Activated CD4-positive, alpha-beta T cell treated with anti-CD3 and anti-CD28 coated beads, Interleukin-2, Interleukin-6, amounts not matched to agents 100 ng/mL and 50 ng/mL, durations not matched to agents 16 hours and 8 hours (primary cell): ENCODE measurements at places on chromosomes 2 and 18.

DNA sequence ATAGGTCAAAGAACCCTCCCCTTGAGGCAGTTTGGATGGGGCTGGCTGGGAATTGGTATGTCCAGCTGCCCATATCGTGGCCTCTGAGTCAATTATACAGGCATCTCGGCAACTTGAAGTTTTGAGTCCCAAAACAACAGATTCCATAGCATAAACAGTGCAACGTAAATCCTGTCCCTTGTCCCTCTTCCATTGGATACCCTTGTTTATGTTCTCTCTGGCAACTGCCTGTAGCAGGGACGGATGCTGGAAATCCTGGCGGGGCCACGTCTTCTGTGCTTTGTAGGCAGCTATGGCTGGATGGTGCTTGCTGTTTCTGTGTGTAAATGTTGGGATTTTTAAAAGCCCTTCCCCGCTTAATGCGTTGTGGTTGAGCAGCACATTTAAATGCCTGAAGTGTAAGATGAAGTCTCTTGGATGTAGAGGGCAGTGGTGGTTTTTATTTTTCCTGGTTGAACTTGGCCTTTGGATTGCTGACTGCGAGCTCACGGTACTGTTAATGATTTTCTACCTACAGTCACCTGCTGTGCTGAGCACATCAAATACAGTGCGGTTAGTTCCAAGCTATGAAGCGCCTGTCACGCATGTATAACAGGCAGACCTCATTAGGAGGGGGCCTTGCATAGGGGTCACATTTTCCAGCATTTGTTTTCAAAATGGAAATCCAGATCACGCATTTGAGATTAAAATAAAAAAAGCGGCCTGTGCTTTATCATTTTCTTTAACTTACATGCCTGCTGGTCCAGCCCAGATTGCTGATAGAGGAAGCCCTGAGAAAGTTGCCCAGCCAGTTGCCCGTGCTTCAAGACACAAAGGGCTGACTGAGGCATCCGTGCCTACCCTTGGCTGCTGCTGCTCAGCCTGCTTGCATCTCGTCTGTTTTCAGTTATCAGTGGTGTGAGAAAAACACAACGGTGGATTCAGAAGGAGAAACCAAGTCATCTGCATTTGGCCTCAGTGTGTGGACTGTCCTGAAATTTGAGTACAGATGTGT lies 84.7 kb downstream of the NEDD4L start:
- no peak for DNase-seq

- DNase-seq: no peak
Observed at GRCh38 chr2:30481323-30481800, 34.3 kb downstream of the LCLAT1 start.

GRCh38 chr18:32355896-32356295 lies 114.8 kb downstream of the GAREM1 start:
- no peak for DNase-seq

DNA sequence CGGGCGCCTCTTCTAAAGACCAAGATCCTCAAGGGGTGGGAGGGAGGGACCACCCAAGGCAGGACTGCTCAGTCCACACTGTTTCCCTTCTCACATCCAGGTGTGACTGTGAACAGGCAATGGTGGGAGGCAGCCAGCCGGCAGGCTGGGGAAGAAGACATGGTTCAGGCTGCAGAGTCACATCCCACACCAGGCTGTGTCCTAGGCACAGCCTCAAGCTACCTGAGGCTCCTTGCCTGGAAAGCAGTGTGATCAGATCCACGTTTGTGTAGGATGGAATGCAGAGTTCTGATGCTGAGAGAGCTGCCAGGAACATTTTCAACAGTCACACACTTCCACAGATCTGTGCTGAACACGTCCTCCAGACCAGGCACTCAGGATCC lies 16.4 kb downstream of the SLC66A2 start:
- DNase-seq: no peak

DNA sequence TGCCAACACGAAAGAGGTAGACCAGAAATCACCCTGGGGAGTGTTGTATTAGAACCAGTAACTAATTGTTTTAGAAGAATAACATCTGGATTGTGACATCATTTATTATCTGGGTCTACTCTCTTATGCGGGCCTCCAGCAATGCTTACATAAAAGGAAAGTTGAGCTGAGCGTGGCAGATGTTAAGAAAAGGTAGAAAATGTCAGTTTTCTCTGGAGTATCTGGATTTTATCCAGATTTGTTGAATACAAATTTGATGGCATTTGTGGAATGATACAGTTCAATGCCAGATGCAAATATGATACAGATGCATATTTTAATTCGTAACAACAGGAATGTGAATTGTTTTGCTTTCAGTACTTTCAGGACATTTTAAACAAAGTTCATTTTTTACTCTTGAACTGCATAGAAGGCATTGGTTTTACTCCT lies 90.3 kb downstream of the PRPF40A start:
- DNase-seq: no peak

DNA sequence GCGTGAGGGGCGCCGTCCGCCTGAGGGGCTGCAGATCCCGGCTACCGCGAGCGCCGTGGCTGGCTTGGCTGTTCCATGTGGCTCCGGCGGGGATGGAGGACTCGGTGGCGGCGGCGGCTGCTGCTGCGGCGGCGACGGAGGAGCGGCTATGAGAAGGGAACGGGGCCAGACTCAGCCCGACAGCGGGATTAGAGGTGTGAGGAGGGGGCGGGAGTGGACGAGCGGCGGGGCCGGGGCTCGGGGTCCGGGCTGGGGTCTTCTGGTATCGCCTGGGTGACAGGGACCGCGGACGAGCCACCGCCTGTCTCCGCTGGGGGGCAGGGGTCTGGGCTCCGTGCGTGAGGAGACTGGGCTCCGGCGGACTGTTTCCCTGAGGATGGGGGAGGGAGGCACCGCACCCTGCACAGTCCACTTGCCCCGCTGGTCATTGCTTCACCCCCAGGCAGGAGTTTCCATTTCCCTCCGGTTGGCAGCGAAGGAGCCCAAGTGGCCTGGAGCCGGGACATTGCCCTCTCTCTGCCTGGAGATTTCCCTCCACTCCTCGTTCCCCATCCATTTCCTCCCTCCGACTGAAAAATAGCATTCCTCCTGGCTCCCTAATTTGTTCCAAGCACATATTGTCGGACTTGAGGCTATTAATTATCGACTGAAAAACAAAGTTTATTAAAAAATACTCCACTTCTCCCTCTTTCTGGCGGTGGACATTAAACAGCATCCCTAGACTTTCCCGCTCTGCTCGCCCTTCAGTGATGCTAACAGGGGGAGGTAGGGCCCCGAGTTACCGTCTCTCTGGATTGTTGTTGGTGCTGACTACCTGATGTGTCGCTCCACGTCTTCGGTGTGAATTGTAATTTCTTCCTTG lies 577 bp downstream of the EHBP1 start:
- DNase-seq: peak; percentile 32

DNA sequence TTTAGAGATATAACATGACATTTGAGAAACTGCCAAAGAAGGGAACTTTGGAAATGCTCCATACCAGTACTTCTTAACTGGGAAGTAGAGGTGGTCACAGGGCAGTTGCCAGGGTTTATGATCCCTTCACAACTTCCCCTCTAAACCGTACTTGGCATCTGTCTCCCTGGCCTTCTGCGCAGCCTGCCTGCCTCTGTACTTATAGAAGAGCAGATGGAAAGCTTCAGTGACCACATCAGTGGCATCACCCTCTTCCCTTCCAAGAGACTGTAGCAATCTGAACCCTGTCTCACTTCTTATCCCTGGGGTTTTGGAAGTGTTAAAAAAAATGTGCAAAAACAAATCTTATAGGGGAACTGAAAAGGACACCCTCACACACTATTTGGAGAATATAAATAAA lies 64.1 kb downstream of the EIF2AK3 start:
- DNase-seq: no peak

- no peak for DNase-seq
Observed at GRCh38 chr18:78751664-78752063, 228.0 kb upstream of the SALL3 start.

GRCh38 chr2:69222953-69223658 lies 163.9 kb downstream of the GFPT1 start:
- DNase-seq: no peak

- DNase-seq: no peak
Observed at GRCh38 chr2:46194856-46195255, 102.4 kb upstream of the EPAS1 start.

GRCh38 chr2:11628675-11629074 lies 41.3 kb downstream of the NTSR2 start:
- no peak for DNase-seq

GRCh38 chr2:236862526-236862925 lies 223.2 kb upstream of the COPS8 start:
- DNase-seq: no peak

DNA sequence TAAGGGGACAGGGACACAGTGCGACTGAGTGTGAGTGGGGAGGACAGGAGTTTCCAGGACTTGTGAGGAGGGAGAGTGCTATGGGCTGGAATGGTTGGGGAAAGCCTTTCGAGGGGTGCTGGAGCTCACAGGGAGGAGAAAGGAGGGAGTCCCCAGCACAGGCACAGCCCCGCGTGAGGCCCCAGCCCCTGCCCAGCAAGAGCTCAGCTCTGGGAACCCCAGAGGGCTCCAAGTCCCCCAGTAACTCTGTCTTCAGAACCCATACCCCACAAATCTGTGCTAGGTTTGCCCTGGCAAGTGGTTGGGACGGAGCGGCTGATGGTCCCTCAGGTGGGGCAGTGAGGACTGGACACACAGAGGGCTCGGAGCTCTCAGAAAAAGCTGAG lies 75.4 kb downstream of the SFXN5 start:
- DNase-seq: no peak
